ENCODE measurements at places on chromosomes 11 and 22.
A peak's percentile ranks its signal among the peaks of the same experiment; 100 is the strongest.

DNA sequence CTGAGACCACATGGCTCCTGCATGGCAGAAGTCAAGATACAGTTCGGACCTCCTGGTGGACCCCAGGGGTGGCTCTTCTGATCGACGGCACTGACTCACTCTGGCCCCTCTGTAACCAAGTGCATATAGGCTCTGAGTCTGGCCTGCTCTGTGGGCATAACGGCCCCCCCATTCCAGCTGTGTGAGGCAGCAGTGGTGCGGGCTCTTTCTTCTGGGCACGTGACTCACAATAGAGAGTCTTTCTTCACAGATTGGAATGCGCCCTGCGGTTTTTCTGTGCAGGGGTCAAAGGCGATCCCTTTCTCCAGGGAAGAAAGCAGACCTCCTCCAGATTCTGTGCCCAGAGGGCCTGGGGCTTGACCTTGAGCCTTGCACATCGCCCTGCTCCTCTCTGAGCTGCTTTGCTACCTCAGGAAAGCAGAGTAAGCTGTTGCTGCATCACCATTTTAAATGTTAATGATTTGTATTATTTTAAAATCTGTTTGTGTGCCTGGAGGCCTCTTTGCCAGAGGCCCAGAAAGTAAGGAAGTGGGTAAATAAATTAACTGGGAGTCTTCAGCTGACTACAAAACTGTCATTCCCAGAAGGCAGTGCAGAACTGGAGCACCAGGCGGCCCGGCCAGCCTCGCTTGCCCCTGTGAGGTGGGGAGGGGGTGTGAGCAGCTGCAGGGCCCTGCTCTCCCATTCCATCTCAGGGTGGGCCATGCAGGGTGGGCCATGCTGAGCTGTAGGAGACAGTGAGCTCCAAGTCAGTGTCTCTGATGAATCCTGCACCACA lies 199.0 kb downstream of the GRIK4 start:
- H3K4me1 ChIP-seq = peaks cover 20% of the 10 kb centered on the region
- no peak overlapping the region for H3K4me3 ChIP-seq
- peak overlapping the region; percentile 68 for H3K27ac ChIP-seq
- no peaks in the 10 kb centered on the region for H3K27me3 ChIP-seq

DNA sequence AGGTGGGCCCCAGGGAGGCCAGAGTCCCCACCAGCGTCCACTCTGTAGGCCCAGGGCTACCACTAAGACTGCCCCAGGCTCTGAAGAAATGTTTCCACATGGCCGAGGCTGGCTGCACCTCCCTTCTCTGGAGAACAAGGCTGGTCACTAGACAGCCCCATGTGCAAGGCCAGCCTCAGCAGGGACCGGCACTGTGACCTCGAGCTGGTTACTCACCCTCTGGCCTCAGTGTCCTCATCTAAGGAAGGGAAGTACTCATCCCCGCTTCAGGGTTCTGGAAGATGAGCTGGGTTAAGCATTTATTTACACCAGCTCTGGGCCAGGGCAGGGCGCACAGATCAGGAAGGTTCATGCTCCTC lies 9.7 kb downstream of the PMM1 start:
- H3K4me3 ChIP-seq = no peak overlapping the region
- H3K27ac ChIP-seq = no peak overlapping the region
- H3K27me3 ChIP-seq = no peaks in the 10 kb centered on the region
- no peak for DNase-seq

DNA sequence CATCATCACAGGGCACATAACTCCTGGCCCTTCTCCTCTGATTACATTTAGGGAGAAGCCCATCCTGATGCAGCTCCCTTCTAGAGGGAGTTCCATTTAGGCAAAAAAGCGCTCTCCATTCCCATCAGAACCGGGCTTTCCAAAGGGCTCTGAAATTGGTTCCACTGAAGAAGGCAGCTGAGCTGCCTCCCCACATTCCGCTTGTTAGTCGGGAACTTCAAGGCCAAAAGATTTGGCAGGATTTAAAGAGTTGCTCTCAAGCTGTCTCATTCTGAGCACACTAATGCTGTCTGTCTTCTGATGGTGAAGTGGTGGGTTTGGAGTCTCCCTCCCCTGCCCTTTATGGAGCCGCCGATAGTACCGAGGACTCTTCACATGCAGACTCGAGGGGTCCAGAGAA lies 26.6 kb upstream of the CABP7 start:
- no peaks in the 10 kb centered on the region for H3K27me3 ChIP-seq
- no peaks in the 10 kb centered on the region for H3K4me1 ChIP-seq
- H3K27ac ChIP-seq = no peak overlapping the region
- H3K36me3 ChIP-seq = peaks cover 25% of the 10 kb centered on the region

GRCh38 chr11:62245271-62245753 lies 3.3 kb downstream of the SCGB1D2 start:
- H3K27ac ChIP-seq = no peak overlapping the region
- DNase-seq = no peak
- H3K4me3 ChIP-seq = no peak overlapping the region
- no peaks in the 10 kb centered on the region for H3K4me1 ChIP-seq
- H3K27me3 ChIP-seq = peaks cover 21% of the 10 kb centered on the region

DNA sequence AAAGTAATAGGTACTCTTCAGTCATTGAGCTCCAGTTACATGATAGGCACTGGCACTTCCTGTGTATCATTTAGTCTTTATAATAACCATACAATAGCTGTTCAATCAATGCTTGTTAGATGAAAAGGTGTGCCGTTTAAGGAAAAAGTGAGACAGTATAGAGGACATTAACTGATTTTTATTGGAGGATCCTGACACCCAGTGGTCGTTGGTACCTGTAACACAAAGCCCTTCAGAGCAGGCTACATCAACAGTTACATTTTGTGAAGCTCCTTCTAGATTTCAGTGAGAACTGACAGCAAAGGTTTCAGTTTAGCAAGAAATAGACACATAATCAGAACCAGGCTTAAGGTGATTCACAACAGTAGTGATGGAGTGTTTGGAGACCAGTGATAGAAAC lies 44.2 kb downstream of the CCDC81 start:
- no peak overlapping the region for H3K4me3 ChIP-seq
- H3K27ac ChIP-seq = no peak overlapping the region
- DNase-seq = no peak
- H3K4me1 ChIP-seq = no peaks in the 10 kb centered on the region
- H3K36me3 ChIP-seq = no peaks in the 10 kb centered on the region

DNA sequence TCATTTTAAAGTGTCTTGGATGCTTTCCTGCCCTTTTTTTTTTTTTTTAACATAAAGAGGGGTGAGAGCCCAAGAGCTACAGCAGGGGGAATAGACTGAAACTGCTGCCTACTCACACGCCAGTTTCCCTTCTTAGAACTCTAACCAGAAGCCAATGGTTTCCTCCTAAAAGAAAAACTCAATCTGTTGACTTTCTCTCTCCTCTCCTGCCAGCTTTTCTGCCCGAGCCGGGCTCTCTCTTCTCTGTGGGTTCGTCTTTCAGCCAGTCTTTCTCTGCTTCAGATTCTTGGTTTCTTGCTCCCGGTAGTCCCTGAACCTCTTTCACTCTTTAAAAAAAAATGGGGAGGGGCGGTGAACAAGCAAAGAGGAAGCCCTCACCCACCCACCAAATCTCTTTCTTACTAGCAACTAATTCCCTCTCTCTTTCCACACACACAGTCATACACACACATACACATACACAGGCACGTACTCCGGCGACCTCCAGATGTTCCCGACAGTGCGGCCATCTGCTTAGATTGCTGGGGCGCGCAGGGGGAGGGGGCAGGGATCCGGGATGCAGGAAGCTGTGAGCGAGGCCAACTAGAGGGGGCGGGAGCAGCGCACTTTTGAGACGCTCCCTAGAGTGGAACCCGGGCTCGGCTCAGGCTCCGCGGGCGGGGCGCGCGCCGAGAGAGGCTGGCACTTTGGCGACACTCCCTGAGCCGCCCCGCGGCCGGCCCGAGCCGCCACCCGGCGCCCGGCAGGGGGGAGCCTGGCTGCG lies 444 bp upstream of the TSKU start:
- peak; percentile 91 for DNase-seq
- no peaks in the 10 kb centered on the region for H3K36me3 ChIP-seq
- H3K4me3 ChIP-seq = peak overlapping the region; percentile 84
- H3K4me1 ChIP-seq = peaks cover 21% of the 10 kb centered on the region
- no peaks in the 10 kb centered on the region for H3K27me3 ChIP-seq

DNA sequence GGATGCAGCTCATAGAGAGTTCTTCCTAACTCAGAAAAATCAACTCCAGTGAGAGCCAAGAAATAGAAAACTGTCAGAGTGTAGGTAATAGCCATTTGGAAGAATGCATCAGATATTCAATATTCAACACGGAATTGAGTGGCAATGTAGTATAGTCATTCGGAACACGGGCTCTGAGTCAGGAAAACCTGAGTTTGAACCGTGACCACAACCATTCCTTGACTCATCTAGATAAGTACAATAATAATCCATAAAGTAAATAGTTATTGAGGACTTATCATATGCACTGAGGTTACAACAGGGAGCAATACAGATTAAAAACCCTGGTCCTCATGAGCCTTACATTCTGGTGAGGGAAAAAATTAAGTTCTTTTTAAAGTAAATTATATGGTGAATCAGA lies 62.6 kb upstream of the PHF21A start:
- peaks cover 7% of the 10 kb centered on the region for H3K27me3 ChIP-seq
- H3K4me1 ChIP-seq = no peaks in the 10 kb centered on the region
- no peaks in the 10 kb centered on the region for H3K36me3 ChIP-seq
- no peak overlapping the region for H3K4me3 ChIP-seq
- no peak overlapping the region for H3K27ac ChIP-seq

GRCh38 chr22:20777420-20778177 lies 3.7 kb downstream of the SERPIND1 start:
- H3K27me3 ChIP-seq = no peaks in the 10 kb centered on the region
- peak overlapping the region; percentile 68 for H3K27ac ChIP-seq
- peaks cover 13% of the 10 kb centered on the region for H3K4me1 ChIP-seq
- DNase-seq = no peak
- H3K36me3 ChIP-seq = peaks cover 39% of the 10 kb centered on the region

DNA sequence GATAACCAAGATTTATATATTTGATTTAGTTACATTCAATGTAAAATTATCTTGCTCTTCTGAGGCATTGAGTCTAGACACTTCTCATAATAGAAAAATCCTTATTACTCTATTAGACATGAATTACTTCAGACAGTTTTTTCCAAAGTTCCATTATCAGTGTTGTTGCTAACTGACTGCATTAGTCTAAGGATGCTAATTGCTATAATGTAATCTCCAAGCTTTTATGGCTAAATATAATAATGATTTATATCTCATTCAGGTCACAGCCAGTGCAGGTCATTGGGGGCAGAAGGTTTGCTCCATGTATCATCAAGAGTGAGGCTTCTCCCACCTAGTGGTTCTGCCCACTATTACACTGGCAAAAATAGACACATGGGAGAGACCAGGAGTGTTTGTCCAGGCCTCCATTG lies 377.2 kb upstream of the DDI1 start:
- H3K4me3 ChIP-seq = no peak overlapping the region
- H3K36me3 ChIP-seq = no peaks in the 10 kb centered on the region
- H3K4me1 ChIP-seq = peaks cover 4% of the 10 kb centered on the region
- no peak for DNase-seq
- H3K27ac ChIP-seq = no peak overlapping the region

DNA sequence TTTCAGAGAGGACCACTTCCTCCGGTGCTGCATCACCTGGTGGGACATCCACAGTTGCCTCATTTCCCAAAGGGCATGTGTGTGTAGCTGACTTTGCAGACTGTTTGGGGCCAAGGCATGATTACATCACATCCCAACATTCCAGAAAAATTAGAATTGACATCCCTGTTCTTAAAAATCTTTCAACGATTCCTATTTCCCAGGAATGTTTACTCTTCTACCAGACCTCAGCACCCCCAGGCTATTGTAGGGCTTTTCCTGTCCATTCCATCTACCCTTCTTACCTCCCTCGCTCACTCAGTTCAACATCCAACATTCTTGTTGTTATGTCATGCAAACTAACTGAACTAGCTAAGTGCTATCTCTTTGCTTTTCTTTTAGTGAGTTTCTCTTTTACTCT lies 37.3 kb downstream of the PIWIL4 start:
- H3K36me3 ChIP-seq = no peaks in the 10 kb centered on the region
- no peak for DNase-seq
- no peak overlapping the region for H3K27ac ChIP-seq
- no peaks in the 10 kb centered on the region for H3K4me1 ChIP-seq
- H3K4me3 ChIP-seq = no peak overlapping the region
- no peaks in the 10 kb centered on the region for H3K27me3 ChIP-seq

- H3K27ac ChIP-seq = no peak overlapping the region
- no peaks in the 10 kb centered on the region for H3K36me3 ChIP-seq
- H3K27me3 ChIP-seq = no peaks in the 10 kb centered on the region
These were observed 10.8 kb upstream of the OR51D1 start for GRCh38 chr11:4626207-4627099.

GRCh38 chr11:126354631-126355323 lies 709 bp upstream of the ST3GAL4 start:
- peak overlapping the region; percentile 75 for H3K4me3 ChIP-seq
- DNase-seq = peak; percentile 38
- H3K27ac ChIP-seq = peak overlapping the region; percentile 83
- H3K4me1 ChIP-seq = peaks cover 57% of the 10 kb centered on the region
- no peaks in the 10 kb centered on the region for H3K36me3 ChIP-seq
- no peaks in the 10 kb centered on the region for H3K27me3 ChIP-seq

DNA sequence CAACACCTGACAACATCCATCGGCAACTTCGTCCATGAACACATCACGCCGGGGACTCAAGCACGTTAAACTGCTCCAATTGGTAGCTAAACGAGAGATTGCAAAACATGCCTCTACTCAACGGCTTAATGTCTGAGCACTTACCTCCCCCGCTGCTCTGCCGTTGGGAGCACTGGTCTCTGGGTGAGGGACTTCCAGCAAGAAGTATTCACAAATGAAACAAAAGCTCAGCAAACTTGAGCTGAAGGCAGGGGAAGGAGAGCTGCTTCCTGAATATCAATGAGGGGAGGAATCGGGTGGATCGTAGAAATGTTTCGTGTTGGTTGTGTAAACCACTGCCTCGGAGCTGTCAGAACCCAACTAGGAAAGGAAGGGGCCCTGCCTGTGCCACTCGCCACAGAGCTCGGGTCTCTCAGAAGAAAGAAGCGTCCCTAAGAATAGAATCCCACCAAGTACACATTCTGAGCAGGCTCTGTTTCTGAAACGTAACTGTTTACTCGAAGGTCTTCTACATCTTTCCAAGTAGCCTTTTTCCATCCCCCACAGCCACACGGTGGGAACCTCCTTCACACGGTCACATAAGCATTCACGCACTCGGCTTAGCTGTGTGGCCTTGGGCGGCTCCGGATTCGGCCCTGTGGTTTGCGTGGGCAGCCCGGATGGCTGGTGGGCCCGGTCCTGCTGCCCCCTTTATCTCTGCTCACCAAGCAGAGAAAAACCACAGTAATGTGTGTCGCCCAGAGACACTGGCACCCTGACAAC lies at the start of gene MLC1:
MLC1 (minus strand) TSS at position 216 of the 762 bp plus-strand sequence. CDS start 524 bp downstream, outside the sequence.
- H3K4me3 ChIP-seq = peak within 1 kb of the TSS; percentile 14
- peaks cover 8% of the 10 kb centered on the region for H3K27me3 ChIP-seq
- no peaks in the 10 kb centered on the region for H3K36me3 ChIP-seq
- H3K27ac ChIP-seq = peak within 1 kb of the TSS; percentile 3
- peaks cover 8% of the 10 kb centered on the region for H3K4me1 ChIP-seq
- no peak for DNase-seq

Data from upper lobe of right lung (tissue), 1 donor.